Stimulated activated CD4-positive, alpha-beta T cell treated with anti-CD3 and anti-CD28 coated beads, TNF-alpha, amount 100 ng/mL, for 24 hours (primary cell): ENCODE measurements at places on chromosomes 7 and 10.

GRCh38 chr10:22453948-22454591, 108.8 kb downstream of the SPAG6 start:
- DNase-seq, result no peak

DNA sequence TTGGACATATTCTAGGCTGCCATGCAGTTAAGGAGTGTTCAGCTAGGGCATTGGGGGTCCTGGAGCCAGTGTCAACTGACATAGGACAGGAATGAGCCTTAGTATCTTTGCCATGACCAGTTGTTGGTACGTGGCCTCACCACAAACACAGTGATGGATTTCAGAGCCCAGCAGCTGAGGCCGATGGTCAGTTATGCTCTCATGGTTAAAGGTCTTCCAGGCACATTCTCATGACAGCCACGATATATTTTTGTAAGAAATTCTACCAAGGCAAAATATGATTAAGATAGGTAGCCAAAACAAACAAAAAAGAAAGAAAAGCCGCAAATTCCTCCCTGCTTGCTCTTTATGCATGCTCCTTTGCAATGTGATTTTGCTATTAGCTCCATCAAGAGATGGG, 47.8 kb downstream of the CDHR3 start:
- DNase-seq, result no peak

- DNase-seq, result no peak
Measured at GRCh38 chr7:34184466-34184865, 279.1 kb downstream of the BMPER start.

DNA sequence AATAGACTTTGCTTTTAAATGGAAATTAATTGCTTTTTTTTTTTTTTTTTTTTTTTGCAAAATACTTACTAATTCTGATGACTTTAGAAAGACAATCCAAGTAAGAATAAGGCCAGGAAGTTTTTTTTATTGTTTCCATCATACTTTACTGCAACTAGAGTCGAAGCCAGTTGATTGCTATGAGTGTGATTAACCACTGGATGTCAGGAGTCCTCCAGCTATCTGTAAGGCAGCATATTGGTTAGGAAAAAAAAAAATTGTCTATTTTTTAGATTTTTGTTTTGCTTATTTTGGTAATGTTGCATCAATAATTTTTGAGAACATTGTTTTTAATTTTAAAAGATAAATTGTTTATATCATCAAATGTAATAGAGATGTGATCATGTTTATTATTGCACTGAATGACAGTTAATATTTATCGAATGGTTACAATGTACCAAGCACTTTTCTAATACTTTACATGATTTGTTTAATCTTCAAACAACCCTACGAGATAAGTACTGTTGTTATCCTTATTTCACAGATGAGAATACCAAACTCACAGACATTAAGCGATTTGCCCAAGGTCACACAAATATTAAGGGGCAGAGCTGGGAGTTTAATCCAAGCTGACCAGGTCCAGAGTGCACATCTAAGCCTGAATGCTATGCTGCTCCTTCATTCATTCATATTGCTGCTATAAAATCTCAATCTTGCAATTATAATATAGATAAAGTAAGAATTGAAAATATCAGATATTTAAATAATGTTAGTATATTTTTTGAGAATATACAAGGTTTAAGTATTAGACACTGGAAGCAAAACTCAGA, 19.9 kb upstream of the LMOD2 start:
- DNase-seq, result no peak

- no peak for DNase-seq
Measured at GRCh38 chr7:116162992-116163391, 47.3 kb upstream of the TES start.

DNA sequence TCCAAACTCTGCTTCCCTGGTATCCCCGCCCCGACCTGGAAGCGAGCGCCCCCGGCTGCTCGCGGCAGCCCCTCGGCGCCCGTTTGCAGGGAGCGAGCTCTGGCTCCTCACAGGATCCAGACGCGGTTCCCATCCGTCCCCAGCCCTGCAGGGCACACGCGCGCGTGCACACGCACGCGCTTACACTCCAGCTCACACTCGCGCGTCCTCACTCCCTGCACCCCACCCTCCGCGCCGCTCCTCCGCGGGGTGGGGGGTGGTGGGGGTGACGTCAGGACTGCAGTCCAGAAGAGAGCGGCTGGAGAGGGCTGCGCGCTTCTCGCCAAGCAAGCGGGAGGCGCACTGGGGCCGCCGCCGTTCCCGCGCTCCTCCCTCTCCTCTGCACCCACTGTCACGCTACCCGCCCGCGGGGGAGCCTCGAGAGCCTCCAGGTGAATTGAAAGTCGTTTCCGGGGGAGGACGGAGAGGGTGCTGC, 255.6 kb downstream of the OTUD1 start:
- DNase-seq, result no peak

DNA sequence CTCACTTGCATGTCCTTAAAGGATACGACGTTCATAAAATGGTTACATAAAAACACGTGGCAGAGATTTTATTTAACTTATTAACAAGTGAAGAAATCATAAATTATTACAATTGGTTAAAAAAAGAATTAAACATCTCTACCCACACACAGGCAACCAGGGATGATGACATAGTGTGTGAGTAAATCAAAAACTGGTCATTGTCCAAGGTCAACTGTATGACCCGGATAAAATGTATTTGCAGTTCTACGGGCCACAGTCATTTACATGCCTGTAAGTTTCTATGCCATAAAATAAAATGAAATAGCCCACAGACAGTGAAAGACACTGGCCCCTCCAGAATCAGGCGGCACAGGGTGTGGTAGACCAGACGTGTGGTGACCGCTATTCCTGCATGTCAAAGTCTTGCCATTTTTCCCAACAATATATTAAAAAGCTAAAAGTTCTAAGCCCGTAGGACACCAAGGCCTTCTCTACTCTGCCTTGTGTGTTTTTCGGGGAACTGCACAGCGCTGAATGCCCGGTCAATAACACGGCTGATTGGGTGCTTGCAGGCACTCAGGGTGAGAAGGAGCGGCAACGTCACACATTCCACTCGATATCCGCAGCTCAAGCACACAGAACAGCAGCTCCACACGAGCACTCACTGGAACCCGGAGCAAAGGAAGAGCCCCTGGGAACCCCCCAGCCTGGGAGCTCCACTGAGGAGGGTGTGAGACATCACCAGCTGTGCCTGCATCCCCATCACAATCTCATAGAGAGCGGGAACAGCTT, 143.3 kb upstream of the PPP2R2D start:
- DNase-seq, result no peak

- DNase-seq, result no peak
Measured at GRCh38 chr10:101043363-101043707, 12.3 kb downstream of the SFXN3 start.

GRCh38 chr10:86931872-86932271, 25.5 kb downstream of the MMRN2 start:
- DNase-seq, result no peak

DNA sequence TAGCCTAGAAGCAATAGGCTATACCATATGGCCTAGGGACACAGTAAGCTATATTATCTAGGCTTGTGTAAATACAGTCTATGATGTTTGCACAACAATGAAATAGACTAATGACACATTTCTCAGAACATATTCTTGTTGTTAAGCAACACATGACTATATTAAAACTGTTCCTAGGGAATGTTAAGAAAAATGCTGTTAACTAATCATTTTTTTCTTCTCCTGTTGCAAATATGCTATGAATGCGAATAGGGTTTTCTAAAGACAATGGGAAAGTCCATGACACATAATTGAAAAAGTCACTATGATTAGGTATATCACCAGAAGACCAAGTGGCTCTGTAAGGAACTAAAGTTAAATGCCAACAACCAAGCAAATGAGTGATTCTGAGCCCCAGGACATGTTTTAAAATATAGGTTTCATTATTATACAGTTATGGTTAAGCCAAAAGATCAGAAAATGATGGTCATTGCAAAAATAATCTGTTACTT, 454.0 kb upstream of the SORCS1 start:
- no peak for DNase-seq

- no peak for DNase-seq
Measured at GRCh38 chr10:69332278-69333010, 54.1 kb downstream of the HK1 start.

- DNase-seq, result no peak
Measured at GRCh38 chr10:125113691-125114371, 46.5 kb downstream of the CTBP2 start.

DNA sequence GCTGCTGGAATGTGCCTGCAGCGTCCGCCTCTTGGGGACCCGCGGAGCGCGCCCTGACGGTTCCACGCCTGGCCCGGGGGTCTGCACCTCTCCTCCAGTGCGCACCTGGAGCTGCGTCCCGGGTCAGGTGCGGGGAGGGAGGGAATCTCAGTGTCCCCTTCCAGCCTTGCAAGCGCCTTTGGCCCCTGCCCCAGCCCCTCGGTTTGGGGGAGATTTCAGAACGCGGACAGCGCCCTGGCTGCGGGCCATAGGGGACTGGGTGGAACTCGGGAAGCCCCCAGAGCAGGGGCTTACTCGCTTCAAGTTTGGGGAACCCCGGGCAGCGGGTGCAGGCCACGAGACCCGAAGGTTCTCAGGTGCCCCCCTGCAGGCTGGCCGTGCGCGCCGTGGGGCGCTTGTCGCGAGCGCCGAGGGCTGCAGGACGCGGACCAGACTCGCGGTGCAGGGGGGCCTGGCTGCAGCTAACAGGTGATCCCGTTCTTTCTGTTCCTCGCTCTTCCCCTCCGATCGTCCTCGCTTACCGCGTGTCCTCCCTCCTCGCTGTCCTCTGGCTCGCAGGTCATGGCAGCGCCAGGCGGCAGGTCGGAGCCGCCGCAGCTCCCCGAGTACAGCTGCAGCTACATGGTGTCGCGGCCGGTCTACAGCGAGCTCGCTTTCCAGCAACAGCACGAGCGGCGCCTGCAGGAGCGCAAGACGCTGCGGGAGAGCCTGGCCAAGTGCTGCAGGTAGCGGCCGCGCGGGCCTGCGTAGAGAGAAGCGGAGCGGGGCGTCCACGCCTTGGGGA, 645 bp downstream of the SLC26A4 start:
- no peak for DNase-seq

DNA sequence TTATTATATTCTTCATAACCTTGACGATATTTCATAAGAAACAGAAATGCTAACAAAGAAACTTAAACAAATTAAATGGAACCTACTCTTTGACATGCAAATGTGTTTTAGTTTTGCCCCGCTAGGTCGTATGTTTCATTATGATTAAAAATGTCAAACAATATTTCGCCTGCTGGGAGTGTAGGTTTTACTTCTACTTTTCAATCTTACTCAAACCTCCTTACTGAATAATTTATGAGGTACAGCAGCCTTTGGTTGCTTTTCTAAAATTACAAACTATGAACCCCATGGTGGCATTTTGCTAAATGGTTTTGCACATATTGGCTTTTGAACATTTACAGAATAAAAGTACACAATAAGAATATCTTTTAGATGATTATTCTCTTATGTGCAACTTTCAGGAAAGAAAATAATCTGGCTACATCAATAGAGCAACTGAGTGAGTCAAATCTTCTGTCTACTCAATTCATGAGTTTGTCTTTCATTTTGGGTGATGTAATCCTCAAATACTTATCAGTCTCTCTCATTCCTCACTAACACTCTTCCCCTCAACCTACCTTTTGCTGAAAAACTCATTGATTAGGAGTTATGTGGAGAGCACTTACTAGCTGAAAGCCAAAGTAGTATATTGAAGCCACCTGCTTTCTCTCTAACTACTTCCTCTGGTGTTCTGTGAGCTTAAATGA, 1226.4 kb downstream of the XPNPEP1 start:
- DNase-seq, result no peak

GRCh38 chr10:78716043-78716660, 352.6 kb upstream of the ZMIZ1 start:
- no peak for DNase-seq

- DNase-seq, result no peak
Measured at GRCh38 chr10:30870896-30871295, 160.8 kb downstream of the ZNF438 start.

GRCh38 chr7:143811-144453, 48.4 kb upstream of the FAM20C start:
- no peak for DNase-seq

GRCh38 chr7:20411372-20411771, 80.7 kb downstream of the ITGB8 start:
- DNase-seq, result no peak

DNA sequence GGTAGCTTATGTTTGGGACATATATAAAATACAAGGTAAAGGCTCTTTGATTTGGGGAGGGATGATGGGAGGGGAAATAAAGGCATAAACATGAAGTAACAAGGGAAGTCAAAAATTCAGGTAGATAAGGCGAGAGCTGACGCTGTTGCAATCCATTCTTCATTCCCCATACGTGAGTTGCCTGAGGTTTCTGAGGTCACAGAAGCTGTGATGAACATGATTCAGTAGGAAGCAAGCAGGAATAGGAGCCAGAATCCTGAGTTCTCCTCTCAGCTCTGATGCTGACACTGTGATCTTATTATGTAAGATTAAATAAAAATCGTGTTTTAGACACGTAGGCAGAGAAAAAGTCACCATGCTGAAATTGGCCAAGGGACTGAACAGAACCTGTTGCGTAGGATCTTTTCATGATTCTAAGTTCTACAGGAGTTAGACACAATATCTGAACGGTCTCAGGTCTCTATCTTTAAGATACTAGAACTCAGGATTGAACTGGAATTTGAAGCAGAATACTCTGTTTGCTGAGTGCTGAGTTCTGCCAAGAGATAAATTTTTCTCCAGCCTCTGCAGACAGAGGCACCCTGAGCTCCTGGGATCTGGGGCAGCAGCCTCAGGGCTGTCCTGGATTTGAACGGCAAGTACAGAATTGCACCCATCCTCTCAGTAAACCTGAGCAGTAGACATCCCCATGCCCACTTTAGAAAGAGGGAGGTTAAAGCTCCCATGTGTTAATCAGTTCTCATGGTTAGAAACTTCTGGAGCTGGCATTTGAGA, 21.0 kb downstream of the KLF6 start:
- DNase-seq, result no peak

DNA sequence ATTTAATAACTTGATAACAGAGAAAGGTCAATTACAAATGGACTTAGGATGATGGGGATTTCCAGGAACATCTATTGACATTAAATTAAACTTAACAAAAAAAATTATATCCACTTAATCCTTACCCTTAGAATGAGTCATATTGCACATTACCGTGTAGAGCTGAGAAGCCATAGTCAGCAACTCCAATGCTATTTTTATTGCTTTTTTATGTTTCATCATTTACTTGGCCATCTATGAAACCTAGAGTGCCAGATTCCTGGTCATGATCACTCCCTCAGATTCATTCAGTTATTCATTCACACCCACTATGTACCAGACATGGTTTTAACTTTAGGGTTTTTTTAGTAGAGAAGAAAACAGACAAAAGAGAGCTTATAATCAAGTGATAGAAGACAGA, 1180.4 kb downstream of the CNTNAP2 start:
- no peak for DNase-seq

DNA sequence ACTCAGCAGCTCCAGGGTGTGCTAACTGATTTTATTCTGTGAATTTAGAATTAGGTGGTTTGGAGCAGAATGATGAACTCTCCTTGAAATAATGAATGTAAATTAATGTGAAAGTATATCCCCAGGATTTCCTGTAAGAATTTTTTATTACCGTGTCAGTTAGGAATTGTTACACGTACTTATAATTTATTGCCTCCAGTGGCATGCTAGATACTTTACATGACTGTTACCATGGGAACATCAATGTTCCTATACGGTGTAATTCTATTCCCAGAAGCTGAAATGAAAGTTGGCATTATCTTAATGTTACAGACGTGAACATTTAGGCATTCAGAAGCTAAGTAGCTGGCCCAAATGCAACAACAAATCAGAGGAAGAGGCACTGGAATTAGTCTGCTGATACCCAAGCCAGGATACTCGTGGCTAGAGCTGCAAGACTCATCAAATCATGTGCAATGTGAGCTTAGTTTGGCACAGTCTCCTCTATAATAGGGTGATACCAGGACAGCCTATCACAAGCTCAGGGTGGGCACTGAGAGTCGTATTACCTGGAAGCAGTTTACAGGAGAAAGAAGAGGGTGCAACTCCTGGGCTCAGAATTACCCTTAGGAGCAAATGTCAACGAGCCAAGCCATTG, 30.0 kb upstream of the PRKAR2B start:
- no peak for DNase-seq
